NCI-H524 treated with DMSO at 0.1 percent for 48 hours (cell line): ENCODE measurements at places on chromosomes 13 and 19.

- no peak for DNase-seq
These were observed 26.9 kb downstream of the ADGRE1 start for GRCh38 chr19:6914321-6914720.

- DNase-seq, result no peak
These were observed 87.9 kb downstream of the KLF5 start for GRCh38 chr13:73146707-73147106.

GRCh38 chr13:38381890-38382289 is 32.2 kb downstream of the UFM1 start:
- DNase-seq, result no peak

DNA sequence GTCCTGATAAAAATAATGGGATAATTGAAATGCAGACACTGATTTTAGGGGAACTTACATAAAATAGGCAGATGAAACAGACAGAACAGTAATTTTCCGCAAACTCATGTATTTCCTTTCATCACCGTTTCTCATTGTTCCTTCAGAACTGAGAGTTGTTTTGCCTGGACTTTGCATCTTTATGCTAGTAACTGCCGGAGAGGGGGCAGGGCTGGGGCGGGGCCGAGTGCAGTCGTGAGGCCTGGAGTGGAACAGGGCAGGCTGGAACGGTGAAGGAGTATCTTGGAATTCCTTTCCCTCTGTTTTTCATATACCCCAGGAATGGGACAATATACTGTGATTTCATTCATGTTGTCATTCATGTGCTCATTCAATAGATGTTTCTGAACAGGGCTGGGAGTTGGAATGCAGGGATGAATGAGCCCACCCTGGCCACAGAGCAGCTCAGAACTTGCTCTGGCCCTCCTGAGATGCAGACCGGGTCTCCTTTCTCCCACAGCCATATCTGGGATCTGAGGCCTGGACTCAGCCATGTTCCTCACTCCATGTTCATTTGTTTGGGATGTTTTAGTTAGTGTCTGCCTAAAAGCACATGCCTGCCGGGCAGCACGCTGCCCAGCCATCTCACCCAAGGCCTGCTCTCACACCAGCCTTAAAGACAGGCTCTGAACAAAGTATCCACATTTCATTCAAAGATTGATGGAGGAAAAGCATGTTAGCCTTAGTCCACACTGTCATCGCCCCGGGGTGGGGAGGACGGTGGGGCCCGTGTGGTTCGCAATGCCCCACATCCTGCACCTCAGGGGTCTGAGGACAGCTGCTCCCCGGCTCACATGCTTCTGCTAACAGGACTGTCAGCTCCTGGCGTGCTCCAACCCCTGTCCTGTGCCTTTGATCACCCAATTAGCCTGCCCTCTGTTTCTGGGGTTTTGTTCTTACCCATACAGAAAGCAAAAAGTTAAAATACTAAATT is 92.9 kb downstream of the SOX1 start:
- no peak for DNase-seq

DNA sequence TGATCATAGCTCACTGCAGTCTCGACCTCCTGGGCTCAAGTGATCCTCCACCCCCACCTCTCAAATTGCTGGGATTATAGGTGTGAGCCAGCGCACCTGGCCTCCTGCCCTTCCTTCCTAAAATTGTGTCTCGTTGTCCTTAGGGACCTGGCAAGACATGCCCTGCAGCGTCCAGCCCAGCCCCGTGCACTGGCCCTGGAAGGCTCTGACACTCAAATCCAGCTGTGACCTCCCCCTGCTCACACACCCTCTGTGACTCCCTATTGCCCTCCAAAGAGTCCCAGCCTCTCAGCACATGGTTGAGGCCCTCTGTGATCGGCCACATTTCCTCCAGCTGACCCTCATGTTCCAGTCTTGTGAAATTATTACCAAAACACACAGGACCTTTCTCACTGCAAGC is 4.9 kb downstream of the MPV17L2 start:
- no peak for DNase-seq

DNA sequence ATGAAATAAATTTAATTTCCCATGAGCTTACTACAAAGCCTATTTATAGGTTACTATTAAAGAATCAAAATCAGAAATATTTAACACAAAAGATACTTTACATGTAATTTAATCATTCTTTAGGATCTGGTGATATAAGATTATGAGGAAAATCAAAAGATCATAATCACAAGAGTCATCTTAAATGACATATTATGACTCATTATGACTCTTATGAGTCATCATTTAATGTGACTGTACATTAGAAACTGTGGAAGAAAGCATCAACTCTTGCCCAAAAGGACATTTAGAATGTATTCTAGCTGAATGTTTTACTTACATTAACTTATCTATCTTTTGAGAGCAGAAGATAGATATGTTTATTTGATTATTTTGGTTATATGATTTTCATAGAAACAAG is 458.6 kb downstream of the DCT start:
- DNase-seq, result no peak

DNA sequence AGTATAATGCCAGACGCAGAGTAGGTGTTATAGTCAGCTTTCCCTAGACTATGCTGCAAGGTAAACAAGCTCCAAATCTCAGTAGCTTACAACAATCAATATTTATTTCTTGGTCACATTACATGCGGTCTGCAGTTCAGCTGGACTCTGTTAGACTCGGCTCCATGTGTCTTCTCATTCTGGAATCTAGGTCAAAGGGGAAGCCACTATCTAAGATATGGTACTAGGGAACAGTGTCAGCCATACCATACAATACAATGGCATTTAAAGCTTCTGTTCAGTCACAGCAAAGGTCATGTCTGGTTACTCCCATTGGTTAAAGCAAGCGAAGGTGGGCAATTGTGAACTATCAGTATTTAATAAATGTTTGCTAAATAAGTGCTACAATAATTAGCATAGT is 65.3 kb upstream of the SERTM1 start:
- DNase-seq, result no peak

DNA sequence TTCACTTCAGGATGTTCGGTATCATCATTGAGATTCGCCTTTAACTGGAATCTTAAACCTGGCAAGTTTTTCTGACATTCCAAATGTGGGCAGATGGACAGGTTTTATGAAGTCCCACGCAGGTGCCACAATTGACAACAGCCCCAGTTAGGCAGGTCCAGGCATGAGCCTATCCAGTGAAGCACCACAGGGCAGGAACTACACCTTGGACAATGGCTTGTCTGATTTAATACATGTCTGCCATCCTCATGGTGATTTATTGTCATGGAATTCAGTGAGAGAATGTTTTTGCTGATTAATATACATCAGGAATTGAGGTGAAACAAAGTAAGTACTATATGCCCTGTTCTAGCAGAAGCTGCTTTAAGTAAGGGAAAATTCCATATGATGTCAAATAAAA is 10.2 kb upstream of the TPP2 start:
- no peak for DNase-seq

DNA sequence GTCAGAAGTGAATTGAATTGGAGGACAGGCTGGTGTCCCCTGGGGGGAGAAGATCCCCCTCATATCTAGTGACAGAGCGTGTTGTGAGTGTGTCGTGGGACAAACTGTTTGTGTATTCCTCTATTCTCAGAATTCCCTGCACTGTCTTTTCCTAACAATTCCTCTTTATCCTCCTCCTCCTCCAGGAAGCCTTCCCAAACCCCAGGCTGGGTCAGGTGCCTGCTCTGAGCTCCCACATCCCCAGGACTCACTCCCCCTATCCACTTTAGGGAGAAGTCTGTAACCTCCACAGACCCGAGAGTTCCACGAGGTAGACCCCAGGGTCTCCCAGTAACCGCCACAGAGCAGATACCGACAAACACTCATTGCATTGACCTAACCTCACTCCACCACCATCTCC is 15.1 kb upstream of the BICRA start:
- no peak for DNase-seq

- DNase-seq, result no peak
These were observed 2009.5 kb upstream of the PCDH20 start for GRCh38 chr13:63425131-63425530.
